ENCODE measurements at places on chromosomes 1 and 21.

- DNase-seq: peak; percentile 43
Observed at GRCh38 chr1:202967684-202968281, 726 bp upstream of the CYB5R1 start.

DNA sequence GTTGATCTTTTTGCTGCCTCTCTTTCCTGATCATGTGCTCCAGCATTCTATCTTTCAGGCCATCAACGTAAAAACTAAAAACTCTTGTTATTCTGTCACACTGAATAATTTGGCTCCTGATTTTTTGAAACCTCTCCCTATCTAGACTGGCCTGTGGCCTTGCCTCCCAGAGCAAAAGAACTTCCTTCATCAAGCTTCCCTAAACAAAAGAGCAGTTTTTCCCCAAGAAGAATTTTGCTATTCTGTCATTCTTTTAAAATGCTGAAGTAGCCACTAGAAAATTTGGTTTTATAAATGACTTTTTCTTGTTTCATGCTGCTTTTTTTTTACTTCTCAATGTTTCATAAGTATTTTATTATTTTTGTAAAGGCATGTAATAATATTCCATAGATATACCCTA lies 37.1 kb upstream of the CR2 start:
- no peak for DNase-seq

GRCh38 chr1:226646026-226646869 lies 92.8 kb downstream of the ITPKB start:
- no peak for DNase-seq

DNA sequence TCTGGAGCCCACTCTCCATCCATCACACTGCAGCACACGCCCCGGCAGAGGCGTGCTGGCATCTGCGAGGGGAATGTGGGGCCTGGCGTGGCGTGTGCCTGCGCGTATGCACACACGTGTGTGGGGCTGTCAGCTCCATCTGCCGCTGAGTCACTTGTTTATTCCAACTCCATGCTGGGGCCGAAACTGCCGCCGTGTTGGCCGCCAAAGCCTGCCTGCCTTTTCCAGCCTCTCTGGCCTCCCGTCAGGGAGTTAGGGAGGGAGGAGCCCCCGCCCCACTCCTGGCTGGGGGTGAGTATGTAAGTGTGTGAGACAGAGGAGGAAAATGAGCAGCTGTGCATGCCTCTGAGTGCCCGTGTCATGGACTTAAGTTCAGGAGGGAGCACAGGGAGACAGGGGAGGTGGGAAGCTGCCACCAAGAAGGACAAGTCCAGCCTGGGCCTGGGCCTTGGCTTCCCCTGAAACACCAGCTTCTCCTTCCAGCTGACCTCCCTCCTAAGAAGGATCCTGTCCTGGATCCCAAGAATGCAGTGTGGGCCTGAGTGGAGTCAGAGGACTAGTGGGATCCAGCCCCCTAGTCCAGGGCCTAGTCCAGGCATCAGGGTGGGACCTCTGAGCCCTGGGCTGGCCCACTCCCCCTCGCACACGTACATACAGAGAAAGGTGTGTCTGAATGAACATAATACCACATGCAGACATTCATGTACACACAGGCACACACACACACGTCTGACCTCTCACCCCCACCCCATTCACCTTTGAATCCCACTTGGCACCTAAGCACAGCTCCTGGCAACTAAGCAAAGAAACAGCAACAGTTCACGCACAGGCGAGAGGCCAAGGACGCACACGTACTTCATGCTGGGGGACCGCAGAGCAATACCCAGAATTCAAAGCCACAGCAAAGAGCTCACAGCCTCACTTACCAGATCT lies 24.7 kb downstream of the MEF2D start:
- no peak for DNase-seq

- DNase-seq: no peak
Observed at GRCh38 chr1:228005511-228006033, 1.2 kb upstream of the WNT3A start.

GRCh38 chr1:172460177-172460576 lies 16.3 kb upstream of the PIGC start:
- no peak for DNase-seq

GRCh38 chr1:175287377-175287776 lies 94.8 kb upstream of the KIAA0040 start:
- DNase-seq: peak; percentile 17

DNA sequence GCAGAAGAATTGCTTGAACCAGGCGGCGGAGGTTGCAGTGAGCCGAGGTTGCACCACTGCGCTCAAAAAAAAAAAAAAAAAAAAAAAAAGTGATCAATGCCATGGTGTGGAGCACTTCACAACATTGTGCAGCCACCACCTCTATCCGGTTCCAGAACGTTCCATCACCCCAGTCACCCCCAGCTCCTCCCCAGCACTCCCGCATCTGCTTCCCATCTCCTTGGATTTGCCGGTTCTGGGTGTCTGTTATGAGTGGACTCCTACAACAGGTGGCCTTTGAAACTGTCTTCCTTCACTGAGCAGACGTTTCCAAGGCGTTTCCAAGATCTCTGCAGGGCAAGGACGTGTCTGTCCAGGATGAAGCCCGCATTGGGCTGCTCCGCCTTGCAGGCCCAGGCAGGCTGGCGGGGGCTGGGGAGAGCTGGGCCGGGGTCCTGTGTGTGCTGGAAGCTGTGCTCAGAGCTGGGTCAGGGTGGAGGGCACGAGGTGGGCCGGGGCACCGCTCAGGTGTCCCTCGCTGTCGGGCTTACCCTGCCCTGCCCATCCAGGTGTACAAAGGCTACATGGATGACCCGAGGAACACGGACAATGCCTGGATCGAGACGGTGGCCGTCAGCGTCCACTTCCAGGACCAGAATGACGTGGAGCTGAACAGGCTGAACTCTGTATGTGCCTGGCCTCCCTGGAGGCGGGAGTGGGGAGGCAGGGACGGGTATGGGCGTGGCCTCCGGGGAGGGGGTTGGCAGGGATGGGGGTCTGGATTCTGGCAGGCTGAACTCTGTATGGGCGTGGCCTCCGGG lies 14.9 kb upstream of the LRRC3 start:
- DNase-seq: no peak

DNA sequence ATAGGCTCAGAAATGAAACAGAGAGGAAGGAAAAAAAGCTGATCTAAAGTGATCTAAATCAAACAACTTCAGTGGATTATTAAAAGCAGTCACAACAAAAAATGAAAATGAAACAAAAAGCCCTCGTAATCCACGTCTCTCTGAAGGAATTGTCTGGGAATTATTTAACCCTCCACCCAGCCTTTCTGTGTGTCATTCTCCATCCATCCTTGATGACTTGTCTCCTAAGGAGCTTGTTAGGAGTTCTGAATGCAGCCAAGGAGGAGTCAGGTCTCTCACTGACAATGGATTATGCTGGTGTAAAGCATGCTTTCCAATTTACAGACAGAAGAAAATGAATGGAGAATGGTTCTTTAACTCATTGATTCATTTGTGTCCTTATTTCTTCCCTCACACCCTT lies 359.3 kb upstream of the RUNX1 start:
- no peak for DNase-seq

GRCh38 chr1:159162516-159163265 lies 8.7 kb upstream of the CADM3 start:
- no peak for DNase-seq

DNA sequence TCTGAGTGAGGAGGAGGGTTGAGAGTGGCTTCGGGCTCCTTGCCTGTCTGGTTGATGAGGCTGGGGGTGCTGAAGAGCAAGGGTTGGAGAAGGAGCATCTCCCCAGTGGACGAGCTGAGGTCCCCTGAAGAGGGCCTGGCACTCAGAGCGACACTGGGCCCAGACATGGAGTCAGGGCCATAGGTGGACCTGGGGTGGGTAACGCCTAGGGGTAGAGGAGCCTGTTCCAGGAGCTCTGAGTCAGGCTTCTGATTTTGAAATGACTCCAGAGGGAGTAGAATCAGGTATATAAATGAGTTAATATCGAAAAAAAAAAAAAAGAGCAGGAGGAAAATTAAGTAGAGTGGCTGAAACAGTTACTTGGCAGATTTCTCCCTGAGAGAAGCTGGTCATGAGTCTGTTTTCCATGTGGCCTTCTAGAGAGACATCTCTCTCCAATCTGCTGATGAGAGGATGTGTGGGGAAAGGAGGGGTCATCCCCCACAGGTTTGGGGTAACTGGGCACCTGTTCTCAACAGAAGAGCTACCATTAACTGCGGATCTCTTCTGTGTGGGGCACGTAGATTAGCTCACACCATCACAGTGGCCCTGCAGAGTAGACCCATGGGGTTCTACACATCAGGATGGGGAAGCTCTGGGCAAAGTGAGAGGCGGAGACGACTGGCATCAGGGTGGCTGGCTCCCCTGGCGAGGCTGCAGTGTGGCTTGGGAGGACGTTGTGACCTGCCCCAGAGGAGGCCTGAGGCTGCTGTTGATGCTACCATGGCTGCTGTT lies 115.5 kb downstream of the DHRS3 start:
- no peak for DNase-seq

DNA sequence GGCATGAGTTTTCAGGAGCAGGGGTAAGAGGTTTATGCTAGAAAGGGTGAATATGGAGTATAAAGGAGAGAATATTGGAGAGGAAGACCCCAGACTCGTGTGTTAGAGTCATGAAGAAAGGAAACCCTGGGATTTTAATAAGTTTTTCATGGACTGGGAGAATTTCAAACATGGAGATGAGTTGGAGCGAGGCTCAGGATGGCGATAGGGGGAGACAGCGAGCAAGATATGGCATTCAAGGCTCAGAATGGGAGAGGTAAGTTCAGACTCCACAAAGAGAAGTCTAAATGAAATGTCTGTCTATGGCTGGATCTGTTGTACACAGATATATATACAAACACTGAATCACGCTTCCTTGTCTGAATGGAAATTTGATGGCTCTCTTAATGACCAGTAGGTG lies 92.5 kb downstream of the LRRC40 start:
- no peak for DNase-seq

DNA sequence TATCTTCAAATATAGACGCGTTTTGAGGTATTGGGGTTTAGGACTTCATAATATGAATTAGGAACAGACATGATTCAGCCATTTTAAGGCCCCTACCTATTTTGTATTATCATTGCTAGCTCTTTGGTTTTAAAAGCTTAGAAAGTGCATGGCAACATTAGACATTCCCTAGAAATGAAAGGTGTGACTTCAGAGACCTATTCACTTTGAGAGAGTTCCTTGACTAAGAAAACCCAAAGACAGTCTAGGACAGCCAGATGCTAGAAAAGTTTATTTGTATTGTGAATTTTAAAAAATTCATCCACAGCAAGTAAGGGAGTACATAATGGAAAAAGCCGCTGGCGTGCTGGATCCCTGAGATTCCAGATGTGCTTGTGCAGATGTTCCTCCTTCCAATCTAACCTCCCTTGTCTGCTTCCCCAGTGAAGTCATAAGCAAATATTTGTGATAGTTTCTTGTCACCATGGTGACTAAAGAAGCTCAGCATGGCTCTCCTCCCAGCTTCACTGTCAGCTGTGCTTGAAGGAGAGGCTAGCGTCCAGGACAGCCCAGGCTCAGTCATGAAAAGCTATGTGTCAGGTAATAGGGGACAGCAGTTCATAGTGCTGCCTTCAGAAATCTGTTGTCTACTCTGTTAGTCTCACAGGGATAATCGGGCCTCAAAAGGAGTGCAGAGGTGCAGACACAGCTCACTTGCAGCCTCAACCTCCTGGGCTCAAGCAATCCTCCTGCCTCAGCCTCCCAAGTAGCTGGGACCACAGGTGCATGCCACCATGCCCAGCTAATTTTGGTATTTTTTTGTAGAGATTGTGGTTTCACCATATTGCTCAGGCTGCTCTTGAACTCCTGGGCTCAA lies 34.8 kb downstream of the KPNA6 start:
- no peak for DNase-seq

DNA sequence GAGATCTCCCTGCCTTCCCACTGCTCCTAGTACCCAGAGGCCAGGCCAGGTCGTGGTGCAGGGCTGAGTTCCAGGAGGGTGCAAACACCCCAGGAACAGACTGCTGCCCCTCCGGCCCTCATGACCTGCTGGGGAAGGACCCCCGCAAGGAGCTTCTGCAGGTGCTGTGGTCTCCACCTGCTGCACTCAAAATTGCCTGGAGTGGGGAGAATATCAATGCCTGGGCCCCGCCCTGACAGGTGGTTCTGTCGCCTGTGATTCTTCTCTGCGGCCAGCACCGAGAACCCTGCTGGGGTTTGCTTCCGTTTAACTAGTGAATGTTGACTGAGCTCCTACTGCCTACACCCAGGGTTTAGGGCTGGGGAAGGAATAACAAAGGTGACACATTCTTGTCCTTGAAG lies 2.1 kb upstream of the TFF3 start:
- DNase-seq: no peak

GRCh38 chr1:87790756-87791155 lies 462.1 kb downstream of the LMO4 start:
- no peak for DNase-seq

GRCh38 chr1:58316141-58316540 lies 230.4 kb downstream of the OMA1 start:
- no peak for DNase-seq

DNA sequence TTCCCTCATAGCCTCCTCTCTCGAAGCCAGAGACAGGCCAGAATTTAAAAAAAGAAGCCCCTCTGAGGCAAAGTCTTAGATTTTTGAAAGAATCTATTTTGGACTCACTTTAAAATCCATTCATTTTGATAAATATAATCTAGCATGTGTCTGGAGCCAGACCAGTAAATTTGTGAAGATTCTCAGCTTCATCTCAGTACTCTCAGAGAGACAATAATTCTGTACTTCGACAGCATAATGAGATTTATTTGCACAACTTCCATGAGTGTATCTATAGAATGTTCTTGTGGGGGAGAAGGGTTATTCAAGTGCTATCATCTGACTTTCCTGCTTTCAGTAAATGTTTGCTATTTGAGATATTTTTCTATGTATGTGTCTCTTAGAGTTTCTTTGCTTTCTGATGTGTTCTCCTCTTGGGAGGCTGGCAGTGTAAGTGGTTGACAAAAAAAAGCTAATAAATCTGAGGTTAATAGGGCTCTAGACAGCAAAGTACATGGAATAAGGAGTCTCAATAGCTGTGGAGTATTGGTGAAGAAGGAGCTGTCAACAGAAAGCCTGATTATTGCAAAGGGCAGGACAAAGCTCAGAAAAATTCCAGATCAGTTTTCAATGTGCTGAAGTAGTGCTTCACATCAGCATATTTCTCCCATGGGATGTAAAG lies 223.0 kb downstream of the PTBP2 start:
- no peak for DNase-seq

DNA sequence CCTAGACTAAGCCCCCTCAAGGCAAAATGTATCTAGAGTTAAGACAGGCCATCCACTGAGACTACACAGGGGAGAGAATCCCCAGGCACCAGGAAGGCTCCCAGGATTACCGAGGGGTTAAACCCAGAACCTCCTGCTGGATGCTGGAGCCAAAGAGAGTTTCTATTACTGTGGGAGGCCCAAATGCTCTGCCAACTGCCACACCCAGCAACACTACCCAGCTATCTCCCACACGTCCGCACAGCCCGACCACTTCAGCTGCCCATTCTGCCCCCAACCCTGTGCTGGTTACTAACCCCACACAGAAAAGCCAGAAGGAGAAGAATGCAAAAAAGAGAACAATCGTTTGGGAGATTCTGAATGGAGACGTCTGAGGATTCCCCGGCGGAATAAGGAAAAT lies 63.6 kb downstream of the CD46 start:
- no peak for DNase-seq

GRCh38 chr1:246680190-246680589 lies 44.0 kb upstream of the SCCPDH start:
- DNase-seq: no peak

GRCh38 chr1:58204284-58204683 lies 342.2 kb downstream of the OMA1 start:
- no peak for DNase-seq

Data from naive thymus-derived CD4-positive, alpha-beta T cell (primary cell).